Activated naive CD8-positive, alpha-beta T cell treated with anti-CD3 and anti-CD28 coated beads, Interleukin-2, amount 50 U/mL, for 24 hours (primary cell): ENCODE measurements at places on chromosomes 1 and 21.

DNA sequence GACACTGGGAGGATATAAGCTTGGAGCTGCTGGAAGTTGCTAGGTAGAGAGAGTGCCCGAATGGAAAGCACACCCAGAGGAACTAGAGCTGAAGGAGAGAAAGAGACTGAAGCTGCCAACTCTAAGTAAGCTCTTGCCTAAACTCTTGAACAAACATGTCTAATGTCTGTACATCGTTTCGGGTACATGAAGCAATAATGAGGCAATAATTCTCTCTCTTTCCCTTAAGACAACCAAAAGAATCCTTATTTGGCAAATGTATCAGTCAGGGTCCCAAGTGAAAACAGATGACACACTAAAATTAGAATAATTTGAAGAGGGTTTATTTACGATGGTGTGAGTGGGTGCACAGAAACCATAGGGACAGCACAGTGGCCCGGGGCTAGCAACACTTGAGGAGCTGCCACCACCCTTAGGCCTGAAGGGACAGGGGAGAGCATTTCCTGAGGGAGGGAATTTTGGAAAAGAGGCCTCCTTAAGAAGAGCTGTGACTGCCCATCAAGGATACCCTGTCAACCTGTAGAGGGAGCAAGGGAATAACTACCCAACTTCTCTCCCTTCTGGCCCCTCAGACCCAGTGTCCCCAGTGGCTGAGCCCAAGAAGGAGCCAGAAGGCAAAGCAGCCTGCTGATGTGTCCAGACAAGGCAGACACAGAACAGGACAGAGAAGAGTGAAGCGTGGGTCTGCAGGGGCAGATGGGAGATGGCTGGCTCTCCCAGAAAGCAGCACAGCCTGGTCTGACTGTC lies 36.1 kb upstream of the KHDRBS1 start:
- no peaks in the 10 kb centered on the region for H3K27me3 ChIP-seq
- no peak overlapping the region for H3K4me3 ChIP-seq
- no peaks in the 10 kb centered on the region for H3K36me3 ChIP-seq
- no peak for DNase-seq
- H3K27ac ChIP-seq, result peak overlapping the region; percentile 3

DNA sequence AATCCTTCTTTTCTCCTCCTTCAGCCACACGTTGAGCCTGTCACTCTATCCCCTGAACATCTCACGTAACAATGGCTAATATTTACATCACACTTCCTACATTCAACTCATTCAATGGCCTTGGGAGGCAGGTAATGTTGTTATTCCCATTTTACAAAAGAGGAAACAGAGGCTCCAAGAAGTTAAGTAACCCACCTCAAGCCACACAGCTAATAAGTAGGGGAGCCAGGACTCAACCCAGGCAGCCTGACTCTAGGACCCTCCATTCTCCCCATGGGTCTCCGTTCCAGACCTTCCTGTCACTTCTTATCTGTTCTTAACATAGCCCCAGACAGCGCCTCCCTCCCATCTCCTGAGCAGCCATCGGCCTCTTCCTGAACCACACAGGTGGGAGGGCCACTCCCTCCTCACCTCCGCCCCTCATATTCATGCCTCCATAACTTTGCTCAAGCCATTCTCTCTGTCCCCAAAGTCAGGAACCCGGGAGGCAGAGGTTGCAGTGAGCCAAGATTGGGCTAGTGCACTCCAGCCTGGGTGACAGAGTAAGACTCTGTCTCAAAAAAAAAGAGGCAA lies 2.2 kb downstream of the PADI4 start:
- H3K4me1 ChIP-seq, result peaks cover 3% of the 10 kb centered on the region
- H3K4me3 ChIP-seq, result no peak overlapping the region
- no peak overlapping the region for H3K27ac ChIP-seq

DNA sequence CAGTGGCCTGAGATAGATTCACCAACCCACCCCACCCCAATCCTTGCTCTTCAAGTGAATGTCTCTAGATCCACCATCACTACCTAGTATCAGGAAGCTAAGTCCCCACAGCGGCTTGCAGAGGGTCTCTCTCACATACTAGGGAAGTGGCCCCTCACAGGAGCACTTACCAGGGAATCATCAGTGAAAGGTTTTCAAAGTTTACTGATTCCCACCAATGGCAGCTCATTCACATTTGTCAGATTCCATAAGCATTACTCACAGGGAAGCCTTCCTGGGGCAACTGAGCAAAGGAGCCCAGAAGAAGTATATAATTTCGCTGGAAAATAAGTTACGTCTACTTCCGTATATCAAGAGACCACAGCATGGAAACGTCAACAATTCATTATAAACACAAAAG lies 120.8 kb downstream of the GREM2 start:
- H3K4me1 ChIP-seq, result no peaks in the 10 kb centered on the region
- no peaks in the 10 kb centered on the region for H3K36me3 ChIP-seq
- no peak for DNase-seq

GRCh38 chr1:160030657-160031364 lies 979 bp downstream of the PIGM start:
- no peaks in the 10 kb centered on the region for H3K27me3 ChIP-seq
- H3K4me1 ChIP-seq, result peaks cover 44% of the 10 kb centered on the region
- peak overlapping the region; percentile 84 for H3K27ac ChIP-seq
- H3K4me3 ChIP-seq, result peak overlapping the region; percentile 94

DNA sequence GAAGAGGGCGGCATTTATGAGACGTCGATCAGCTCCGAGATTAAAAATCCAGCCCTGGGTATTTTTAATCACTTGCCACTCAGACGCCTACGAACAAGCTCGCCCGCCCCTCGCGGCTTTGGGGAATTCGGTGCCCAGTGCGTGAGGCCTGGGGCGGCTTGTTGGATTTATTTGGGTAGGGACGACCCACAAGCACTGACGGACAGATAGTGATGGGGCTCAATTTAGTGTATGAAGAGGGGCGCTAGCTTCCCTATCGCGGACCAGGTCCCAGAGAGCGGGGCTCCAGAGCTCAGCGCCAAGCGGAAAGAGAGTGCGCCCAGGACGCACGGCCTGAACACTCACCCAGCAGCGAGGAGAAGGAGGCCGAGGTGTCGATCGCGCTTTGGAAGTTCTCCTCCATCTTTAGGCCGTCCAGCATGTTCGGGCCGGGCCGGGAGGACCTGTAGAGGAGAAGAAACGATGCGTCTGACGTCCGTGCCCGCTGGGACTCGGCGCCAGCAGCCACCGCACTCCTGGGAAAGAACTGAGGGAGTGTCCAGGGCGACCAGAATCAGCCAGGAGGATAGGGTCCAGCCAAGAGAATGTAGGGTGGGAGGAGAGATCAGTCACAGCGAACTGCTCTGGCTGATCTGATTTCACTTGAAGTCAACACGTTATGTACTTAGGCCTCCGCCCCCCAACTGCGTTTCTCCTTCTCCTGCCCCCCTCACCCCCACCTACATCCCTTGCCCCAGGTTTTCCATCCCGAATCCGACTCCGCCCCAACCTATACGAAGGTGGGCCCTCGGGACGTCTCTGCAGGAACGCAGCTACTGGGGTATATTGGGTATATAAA lies 1.2 kb downstream of the LMX1A start:
- H3K36me3 ChIP-seq, result no peaks in the 10 kb centered on the region
- H3K27me3 ChIP-seq, result peaks cover 83% of the 10 kb centered on the region
- DNase-seq, result no peak
- no peak overlapping the region for H3K27ac ChIP-seq
- peaks cover 13% of the 10 kb centered on the region for H3K4me1 ChIP-seq
- no peak overlapping the region for H3K4me3 ChIP-seq

DNA sequence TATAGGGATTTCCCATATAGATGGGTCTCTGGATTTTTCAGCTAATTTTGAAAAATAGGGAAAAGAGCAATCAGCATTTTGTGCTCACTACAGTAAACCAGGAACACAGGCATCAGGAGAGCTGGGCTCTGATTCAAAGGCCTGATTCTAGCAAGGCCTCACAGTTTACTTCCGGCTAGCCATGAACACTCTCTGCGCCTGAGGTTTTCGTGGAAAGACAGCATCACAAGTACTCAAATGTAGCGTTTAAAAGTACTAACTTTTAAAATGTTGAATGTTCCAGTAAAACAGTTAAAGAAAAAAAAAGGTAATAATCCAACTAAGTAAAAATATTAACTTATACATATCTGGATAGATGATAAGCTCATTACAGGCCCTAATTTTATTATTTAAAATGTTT lies 120.6 kb downstream of the SLC45A1 start:
- no peak overlapping the region for H3K27ac ChIP-seq
- peaks cover 4% of the 10 kb centered on the region for H3K36me3 ChIP-seq
- H3K4me3 ChIP-seq, result no peak overlapping the region

DNA sequence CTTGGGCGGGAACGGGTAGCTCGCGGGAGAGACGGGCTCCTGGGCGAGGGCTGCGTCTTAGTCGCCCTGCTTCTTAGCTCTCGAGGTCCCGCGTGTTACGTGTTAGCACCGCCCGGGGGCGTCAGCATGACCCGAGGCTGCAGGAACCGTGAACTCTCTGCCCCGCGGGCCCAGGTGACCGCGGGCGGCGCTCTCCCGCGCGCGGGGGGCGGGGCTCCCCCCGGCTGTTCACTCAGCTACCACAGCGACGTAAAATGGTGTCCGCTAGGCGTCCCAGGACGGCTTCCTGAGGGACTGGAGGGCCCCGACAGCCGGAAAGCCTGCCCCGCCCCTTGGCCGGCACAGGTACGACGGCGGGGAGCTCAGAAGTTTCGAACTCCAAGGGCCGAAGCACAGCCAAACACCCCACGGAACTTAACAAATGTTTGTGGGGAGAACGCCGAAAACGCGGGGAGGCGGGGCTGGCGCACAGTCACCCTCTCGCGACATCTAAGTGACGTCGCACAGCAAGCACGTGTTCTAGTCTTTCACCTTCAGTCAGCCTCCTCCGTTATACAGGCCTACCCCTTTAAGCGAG lies 780 bp upstream of the RBM15 start:
- H3K27ac ChIP-seq, result no peak overlapping the region
- no peaks in the 10 kb centered on the region for H3K27me3 ChIP-seq
- peak; percentile 93 for DNase-seq
- H3K36me3 ChIP-seq, result peaks cover 37% of the 10 kb centered on the region
- no peak overlapping the region for H3K4me3 ChIP-seq

GRCh38 chr1:58879464-58879863 lies 95.6 kb upstream of the JUN start:
- DNase-seq, result no peak
- peaks cover 13% of the 10 kb centered on the region for H3K4me1 ChIP-seq
- no peak overlapping the region for H3K4me3 ChIP-seq
- H3K36me3 ChIP-seq, result no peaks in the 10 kb centered on the region

GRCh38 chr21:26131554-26131953 lies 39.0 kb downstream of the APP start:
- peaks cover 2% of the 10 kb centered on the region for H3K4me1 ChIP-seq
- H3K27ac ChIP-seq, result no peak overlapping the region
- no peak overlapping the region for H3K4me3 ChIP-seq
- H3K27me3 ChIP-seq, result no peaks in the 10 kb centered on the region

GRCh38 chr1:155070721-155071569 lies 7.4 kb downstream of the EFNA4 start:
- H3K27ac ChIP-seq, result no peak overlapping the region
- H3K4me3 ChIP-seq, result peak overlapping the region; percentile 42
- no peaks in the 10 kb centered on the region for H3K27me3 ChIP-seq
- H3K36me3 ChIP-seq, result peaks cover 1% of the 10 kb centered on the region

GRCh38 chr1:229033480-229033879 lies 237.4 kb upstream of the RAB4A start:
- H3K27ac ChIP-seq, result no peak overlapping the region
- no peak overlapping the region for H3K4me3 ChIP-seq
- no peaks in the 10 kb centered on the region for H3K36me3 ChIP-seq
- H3K27me3 ChIP-seq, result peaks cover 2% of the 10 kb centered on the region

DNA sequence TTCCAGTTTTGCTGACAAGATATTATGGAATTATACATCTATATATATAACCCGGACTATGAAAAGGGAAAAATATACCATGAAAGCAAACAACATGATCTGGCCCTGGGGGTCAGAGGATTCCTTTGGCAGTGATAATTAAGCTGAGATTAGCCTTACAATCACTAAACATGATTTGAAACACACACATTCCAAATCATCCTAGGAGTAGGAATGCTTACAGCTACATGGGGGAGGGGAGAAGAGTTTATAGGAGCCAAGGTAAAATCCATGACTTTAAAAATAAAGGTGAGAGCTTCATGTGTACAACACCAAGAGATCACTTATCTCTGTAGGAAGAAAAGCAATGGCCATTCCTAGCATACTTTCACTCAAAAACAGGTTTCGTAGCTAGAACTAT lies 57.6 kb downstream of the AKT3 start:
- no peak overlapping the region for H3K27ac ChIP-seq
- H3K36me3 ChIP-seq, result peaks cover 6% of the 10 kb centered on the region
- no peak for DNase-seq

- H3K4me3 ChIP-seq, result no peak overlapping the region
- peaks cover 39% of the 10 kb centered on the region for H3K27me3 ChIP-seq
- H3K27ac ChIP-seq, result no peak overlapping the region
- H3K36me3 ChIP-seq, result no peaks in the 10 kb centered on the region
- H3K4me1 ChIP-seq, result peaks cover 2% of the 10 kb centered on the region
Observed at GRCh38 chr1:156386134-156386901, 17.3 kb downstream of the RHBG start.

- H3K36me3 ChIP-seq, result no peaks in the 10 kb centered on the region
- no peak overlapping the region for H3K4me3 ChIP-seq
- peaks cover 66% of the 10 kb centered on the region for H3K4me1 ChIP-seq
- DNase-seq, result peak; percentile 68
- peaks cover 27% of the 10 kb centered on the region for H3K27me3 ChIP-seq
Observed at GRCh38 chr1:12057382-12057781, 5.7 kb upstream of the TNFRSF8 start.

DNA sequence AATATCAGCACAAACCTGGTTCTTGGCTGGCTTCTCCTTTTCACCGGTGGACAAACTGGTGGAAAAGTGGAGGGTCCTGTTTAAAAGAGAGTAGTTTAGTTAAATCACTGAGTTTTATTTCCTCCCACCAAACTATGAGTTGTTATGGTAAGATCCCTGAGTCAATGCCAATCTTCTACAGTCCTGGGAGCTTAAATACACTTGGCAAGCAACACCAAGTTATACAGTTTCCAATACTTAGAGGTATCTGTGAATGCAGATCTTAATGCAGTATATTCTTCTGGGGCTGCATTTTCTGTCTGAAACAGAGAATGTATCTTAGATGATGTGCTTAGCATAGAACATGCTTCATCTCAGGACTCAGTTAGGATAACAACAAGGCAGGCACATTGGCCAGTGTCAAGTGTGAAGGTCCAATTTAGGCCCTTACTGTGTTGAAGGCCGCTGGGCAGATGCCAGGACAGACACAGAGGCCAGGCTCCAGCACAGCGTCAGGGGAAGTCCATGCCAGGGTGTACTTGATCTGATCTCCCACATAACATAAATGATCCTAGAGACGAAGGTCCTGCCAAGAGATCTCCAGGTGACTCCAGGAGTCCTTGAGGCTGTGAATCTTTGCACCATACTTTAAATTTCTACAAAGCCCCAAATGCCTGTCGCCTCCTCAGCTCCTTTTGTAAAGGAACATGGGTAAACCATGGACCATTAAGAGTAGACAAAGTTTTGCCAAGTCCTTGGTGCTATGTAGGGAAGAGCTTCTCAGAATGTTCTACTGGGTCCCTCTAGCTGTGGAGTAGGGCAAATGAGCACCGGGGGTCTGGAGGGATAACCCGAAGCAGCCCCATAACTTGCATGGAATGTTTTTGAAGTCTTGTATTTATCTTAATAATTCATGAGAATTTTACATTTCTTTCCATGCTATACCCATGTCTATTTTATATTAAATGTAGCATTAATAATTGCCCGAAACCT lies 76.8 kb downstream of the KCNJ15 start:
- H3K36me3 ChIP-seq, result no peaks in the 10 kb centered on the region
- no peak overlapping the region for H3K4me3 ChIP-seq
- H3K4me1 ChIP-seq, result no peaks in the 10 kb centered on the region

GRCh38 chr1:93416183-93416582 lies 31.7 kb upstream of the FNBP1L start:
- no peaks in the 10 kb centered on the region for H3K36me3 ChIP-seq
- H3K4me1 ChIP-seq, result no peaks in the 10 kb centered on the region
- H3K27ac ChIP-seq, result no peak overlapping the region
- no peaks in the 10 kb centered on the region for H3K27me3 ChIP-seq
